Thymus (tissue), 14 donors: ENCODE measurements at places on chromosomes 7 and 10. TPM values are rescaled to one million over a fixed set of nuclear protein-coding genes. Genes with fewer than 3 reads are reported as not detected.

The C10orf95 gene
- polyA plus RNA-seq = 0.46 TPM

The LRRC18 gene
- 0.07 TPM for polyA plus RNA-seq

The DKK1 gene
- 1.5 TPM for polyA plus RNA-seq

The BNIP3 gene
- polyA plus RNA-seq = 22.7 TPM

The PHKG1 gene
- polyA plus RNA-seq = 1.7 TPM

The SFRP4 gene
- 0.98 TPM for polyA plus RNA-seq

The GIMAP2 gene
- 32.5 TPM for polyA plus RNA-seq

The TSPAN12 gene
- polyA plus RNA-seq = 7.8 TPM

The PRKCQ gene
- 18.1 TPM for polyA plus RNA-seq

The VGF gene
- polyA plus RNA-seq = 0.52 TPM

The ZNF736 gene
- 8.0 TPM for polyA plus RNA-seq

The DDC gene
- 0.23 TPM for polyA plus RNA-seq

The KAZALD1 gene
- polyA plus RNA-seq = 2.3 TPM

The TFEC gene
- 5.8 TPM for polyA plus RNA-seq

The ASCC1 gene
- polyA plus RNA-seq = 29.7 TPM

The CCDC3 gene
- polyA plus RNA-seq = 52.4 TPM

The SUGCT gene
- 5.5 TPM for polyA plus RNA-seq

The TRDMT1 gene
- polyA plus RNA-seq = 5.0 TPM

The AZGP1 gene
- polyA plus RNA-seq = 4.7 TPM

The ANTXRL gene
- polyA plus RNA-seq = 0.39 TPM

The MMP21 gene
- polyA plus RNA-seq = 0.18 TPM

The NEUROG3 gene
- 0.14 TPM for polyA plus RNA-seq

The HOXA1 gene
- 0.71 TPM for polyA plus RNA-seq

The PCLO gene
- 0.75 TPM for polyA plus RNA-seq

The STAG3 gene
- 36.0 TPM for polyA plus RNA-seq

The ANKRD61 gene
- 0.21 TPM for polyA plus RNA-seq

The SPDYE9 gene
- 0.07 TPM for polyA plus RNA-seq

The ZNF804B gene
- polyA plus RNA-seq = 0.02 TPM

The PAX4 gene
- polyA plus RNA-seq = 0.11 TPM

The GCK gene
- polyA plus RNA-seq = 0.30 TPM

The STEAP2 gene
- 11.4 TPM for polyA plus RNA-seq

The FZD8 gene
- polyA plus RNA-seq = 2.1 TPM

The BLNK gene
- 11.2 TPM for polyA plus RNA-seq

The MRLN gene
- 2.0 TPM for polyA plus RNA-seq

The CUZD1 gene
- polyA plus RNA-seq = 3.1 TPM

The GPER1 gene
- polyA plus RNA-seq = 3.4 TPM

The EFCAB10 gene
- polyA plus RNA-seq = 0.64 TPM

The CDC14C gene
- not detected for polyA plus RNA-seq

The PPP1R17 gene
- 0.27 TPM for polyA plus RNA-seq

The FAM25C gene
- polyA plus RNA-seq = not detected

The CTBP2 gene
- 14.6 TPM for polyA plus RNA-seq

The TAS2R5 gene
- polyA plus RNA-seq = 1.6 TPM

The TDRD1 gene
- polyA plus RNA-seq = 0.07 TPM

The SERPINE1 gene
- 7.3 TPM for polyA plus RNA-seq

The H2BK1 gene
- polyA plus RNA-seq = 0.25 TPM

The TMEM176A gene
- polyA plus RNA-seq = 27.9 TPM

The KCNIP2 gene
- 1.3 TPM for polyA plus RNA-seq

The MCM10 gene
- polyA plus RNA-seq = 0.27 TPM

The SPACDR gene
- polyA plus RNA-seq = 2.4 TPM

The HOXA4 gene
- 3.0 TPM for polyA plus RNA-seq

The SH2D4B gene
- polyA plus RNA-seq = 0.18 TPM
